Transverse colon (tissue), 4 donors: ENCODE measurements at places on chromosomes 6 and 20. TPM values are rescaled to one million over a fixed set of nuclear protein-coding genes. Genes with fewer than 3 reads are reported as not detected.

GRCh38 chr6:4369616-4370015, 234.2 kb upstream of the ECI2 start:
- no peak overlapping the region for H3K27ac ChIP-seq
- no peak overlapping the region for H3K4me3 ChIP-seq
- DNase-seq: no peak
- no peaks in the 10 kb centered on the region for H3K27me3 ChIP-seq
- no peaks in the 10 kb centered on the region for H3K4me1 ChIP-seq

The SLC32A1 gene
- not detected for total RNA-seq

GRCh38 chr20:8399947-8400346, 267.9 kb downstream of the PLCB1 start:
- no peaks in the 10 kb centered on the region for H3K4me1 ChIP-seq
- no peak overlapping the region for H3K4me3 ChIP-seq
- H3K27ac ChIP-seq: no peak overlapping the region
- no peaks in the 10 kb centered on the region for H3K36me3 ChIP-seq

- H3K4me3 ChIP-seq: no peak overlapping the region
- H3K27me3 ChIP-seq: no peaks in the 10 kb centered on the region
- no peak overlapping the region for H3K27ac ChIP-seq
- DNase-seq: no peak
Observed at GRCh38 chr6:26075063-26075717, 12.0 kb upstream of the HFE start.

GRCh38 chr20:6026051-6026450, 27.8 kb downstream of the LRRN4 start:
- no peak for DNase-seq
- no peak overlapping the region for H3K27ac ChIP-seq
- no peaks in the 10 kb centered on the region for H3K4me1 ChIP-seq
- H3K4me3 ChIP-seq: no peak overlapping the region
- no peaks in the 10 kb centered on the region for H3K27me3 ChIP-seq

The ULBP3 gene
- 2.0 TPM for total RNA-seq

DNA sequence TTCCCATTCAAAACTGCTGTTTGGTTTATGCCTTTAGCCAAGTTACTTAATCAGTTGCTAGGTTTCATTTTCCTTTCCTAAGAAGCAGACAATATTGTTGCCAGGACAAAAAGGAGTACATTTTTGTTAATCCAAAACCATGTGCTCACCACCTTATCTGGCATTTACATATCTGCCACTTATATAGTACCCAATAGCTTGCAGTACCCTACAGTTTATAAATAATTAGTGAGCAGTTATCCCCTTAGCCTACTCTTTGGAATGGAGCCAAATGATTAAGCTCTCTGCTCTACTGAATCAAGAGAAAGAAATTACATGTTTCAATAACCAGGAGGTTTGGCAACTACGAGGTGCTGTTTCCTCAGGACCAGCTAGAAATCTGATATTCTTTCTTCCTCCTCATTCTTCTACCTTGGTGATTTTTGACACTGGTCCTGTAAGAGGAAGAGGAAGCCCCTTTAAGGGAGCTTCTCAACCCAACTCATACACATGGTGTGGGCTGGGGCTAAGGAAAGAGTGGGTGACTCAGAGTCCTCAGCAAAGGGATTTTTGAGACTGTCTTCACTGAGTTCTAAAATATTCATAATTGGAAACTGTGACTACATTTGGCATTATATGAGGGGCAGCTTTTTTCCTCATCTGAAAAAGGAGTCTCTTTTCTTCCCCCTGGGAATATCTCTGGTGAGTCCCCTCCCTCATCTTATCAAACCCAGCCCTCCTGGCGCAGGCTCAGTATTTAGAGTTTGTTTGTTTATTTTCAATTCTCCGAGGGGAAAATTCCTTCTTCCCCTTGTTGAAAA, 1.5 kb downstream of the ZNFX1 start:
- H3K36me3 ChIP-seq: peaks cover 21% of the 10 kb centered on the region
- H3K27me3 ChIP-seq: no peaks in the 10 kb centered on the region
- DNase-seq: peak; percentile 14
- H3K4me3 ChIP-seq: peak overlapping the region; percentile 74
- H3K4me1 ChIP-seq: peaks cover 24% of the 10 kb centered on the region
- peak overlapping the region; percentile 97 for H3K27ac ChIP-seq

The AURKA gene
- total RNA-seq: 3.2 TPM

- DNase-seq: no peak
- no peak overlapping the region for H3K27ac ChIP-seq
- H3K4me3 ChIP-seq: no peak overlapping the region
- no peaks in the 10 kb centered on the region for H3K4me1 ChIP-seq
- no peaks in the 10 kb centered on the region for H3K27me3 ChIP-seq
Observed at GRCh38 chr20:11261533-11262000, 587.8 kb upstream of the JAG1 start.

The MMP24 gene
- total RNA-seq: 0.40 TPM

GRCh38 chr6:163261361-163261760, 153.2 kb upstream of the QKI start:
- H3K27ac ChIP-seq: no peak overlapping the region
- DNase-seq: no peak
- peaks cover 11% of the 10 kb centered on the region for H3K4me1 ChIP-seq
- no peaks in the 10 kb centered on the region for H3K27me3 ChIP-seq

The HAO1 gene
- not detected for total RNA-seq

DNA sequence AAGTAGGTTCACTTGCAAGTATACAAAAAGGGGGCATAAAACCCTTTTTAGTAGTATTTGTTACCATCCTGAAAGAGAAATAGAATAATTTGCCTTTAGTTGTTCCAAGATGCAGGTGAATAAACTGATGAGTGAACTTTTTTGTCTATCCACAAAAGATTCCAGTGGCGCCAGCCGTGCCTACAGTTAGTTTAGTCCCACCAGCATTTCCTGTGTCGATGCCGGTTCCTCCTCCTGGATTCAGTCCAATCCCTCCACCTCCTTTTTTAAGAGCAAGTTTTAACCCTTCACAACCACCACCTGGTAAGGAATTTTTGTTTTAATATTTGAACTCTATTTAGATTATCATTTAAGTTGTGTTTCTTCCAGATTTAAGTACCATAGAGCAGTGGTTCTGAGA, 90.9 kb downstream of the SCAF8 start:
- no peaks in the 10 kb centered on the region for H3K4me1 ChIP-seq
- H3K4me3 ChIP-seq: no peak overlapping the region
- H3K27ac ChIP-seq: no peak overlapping the region
- no peaks in the 10 kb centered on the region for H3K27me3 ChIP-seq

DNA sequence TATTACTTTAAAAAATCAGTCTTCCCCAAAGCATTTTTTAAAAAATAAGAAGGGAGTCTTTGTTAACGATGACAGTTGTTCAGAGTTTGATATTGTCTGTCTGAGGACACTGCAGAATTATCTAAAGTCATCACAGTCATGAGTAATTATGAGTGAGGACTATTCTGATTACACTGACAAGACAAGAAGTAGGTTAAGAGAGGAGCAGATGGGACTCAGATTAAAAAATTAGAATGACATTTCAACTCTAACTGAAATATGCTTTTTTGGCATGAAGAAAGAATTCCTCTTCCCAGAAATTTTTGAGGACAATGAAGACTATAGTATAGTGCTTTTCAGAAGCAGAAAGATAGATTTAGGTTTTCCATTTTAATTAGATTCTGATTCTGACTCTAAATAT, 456.5 kb downstream of the EPHA7 start:
- no peaks in the 10 kb centered on the region for H3K27me3 ChIP-seq
- H3K36me3 ChIP-seq: no peaks in the 10 kb centered on the region
- DNase-seq: no peak
- no peak overlapping the region for H3K4me3 ChIP-seq

- H3K27me3 ChIP-seq: no peaks in the 10 kb centered on the region
- no peaks in the 10 kb centered on the region for H3K36me3 ChIP-seq
- peaks cover 35% of the 10 kb centered on the region for H3K4me1 ChIP-seq
- no peak for DNase-seq
- H3K27ac ChIP-seq: peak overlapping the region; percentile 34
- H3K4me3 ChIP-seq: no peak overlapping the region
Observed at GRCh38 chr6:163707387-163708355, 293.2 kb downstream of the QKI start.
